ENCODE measurements at places on chromosomes 2 and 18. TPM values are rescaled to one million over a fixed set of nuclear protein-coding genes. Genes with fewer than 3 reads are reported as not detected.

SLC5A7 gene
- not detected for total RNA-seq

USP14 gene
- total RNA-seq, result 32.5 TPM

NOSTRIN gene
- total RNA-seq, result 0.72 TPM

CFC1 gene
- not detected for total RNA-seq

MSGN1 gene
- total RNA-seq, result not detected

UGT1A5 gene
- 0.24 TPM for total RNA-seq

REG3G gene
- not detected for total RNA-seq

TUBB8B gene
- total RNA-seq, result 0.24 TPM

GPR155 gene
- total RNA-seq, result 1.7 TPM

INHBB gene
- total RNA-seq, result 0.21 TPM

FTCDNL1 gene
- 0.21 TPM for total RNA-seq

VWC2L gene
- not detected for total RNA-seq

BOLL gene
- not detected for total RNA-seq

VIT gene
- total RNA-seq, result not detected

C18orf54 gene
- total RNA-seq, result 1.7 TPM

MAP3K19 gene
- not detected for total RNA-seq

ZNF385B gene
- not detected for total RNA-seq

CD226 gene
- total RNA-seq, result 1.9 TPM

KCNS3 gene
- total RNA-seq, result 20.2 TPM

TCF23 gene
- not detected for total RNA-seq

SUPT7L gene
- 17.1 TPM for total RNA-seq

APCDD1 gene
- not detected for total RNA-seq

CD8A gene
- total RNA-seq, result under 0.01 TPM

SULT1C2 gene
- 0.72 TPM for total RNA-seq

POTEI gene
- total RNA-seq, result not detected

ADAM23 gene
- 0.24 TPM for total RNA-seq

IL1A gene
- total RNA-seq, result 230 TPM

NGEF gene
- 0.96 TPM for total RNA-seq

FOXD4L1 gene
- under 0.01 TPM for total RNA-seq

TMEM169 gene
- 0.72 TPM for total RNA-seq

PRR30 gene
- total RNA-seq, result not detected

NT5DC4 gene
- total RNA-seq, result not detected

CAVIN2 gene
- total RNA-seq, result 1.7 TPM

RMC1 gene
- total RNA-seq, result 27.3 TPM

CROCC2 gene
- not detected for total RNA-seq

DNAJB2 gene
- total RNA-seq, result 50.6 TPM

NOL4 gene
- total RNA-seq, result under 0.01 TPM

RNF125 gene
- total RNA-seq, result 1.5 TPM

FIGN gene
- total RNA-seq, result 0.64 TPM
